ENCODE measurements at places on chromosomes 1 and 21.
A peak's percentile ranks its signal among the peaks of the same experiment; 100 is the strongest.

DNA sequence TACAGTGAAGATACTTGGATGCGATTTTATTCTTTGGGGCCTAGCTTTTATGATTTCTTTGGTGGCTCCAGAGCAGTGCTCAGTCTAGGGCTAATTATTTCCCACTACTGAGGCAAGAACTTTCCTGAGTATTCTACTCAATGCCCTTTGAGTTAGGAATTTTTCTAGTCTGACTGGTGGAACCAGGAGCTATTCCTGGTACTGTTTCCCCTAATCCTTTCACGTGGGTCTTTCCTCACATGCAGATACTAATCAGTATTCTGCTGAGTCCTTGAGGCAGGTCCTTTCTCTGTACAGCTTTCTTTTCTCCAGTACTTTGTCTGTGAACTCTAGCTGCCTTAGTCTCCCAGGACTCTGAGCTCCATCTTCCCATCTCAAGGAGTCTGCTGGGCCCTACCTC lies 76.7 kb downstream of the TRIM11 start:
- no peak for DNase-seq

GRCh38 chr1:34780528-34780927 lies 486 bp upstream of the GJB3 start:
- no peak for DNase-seq

DNA sequence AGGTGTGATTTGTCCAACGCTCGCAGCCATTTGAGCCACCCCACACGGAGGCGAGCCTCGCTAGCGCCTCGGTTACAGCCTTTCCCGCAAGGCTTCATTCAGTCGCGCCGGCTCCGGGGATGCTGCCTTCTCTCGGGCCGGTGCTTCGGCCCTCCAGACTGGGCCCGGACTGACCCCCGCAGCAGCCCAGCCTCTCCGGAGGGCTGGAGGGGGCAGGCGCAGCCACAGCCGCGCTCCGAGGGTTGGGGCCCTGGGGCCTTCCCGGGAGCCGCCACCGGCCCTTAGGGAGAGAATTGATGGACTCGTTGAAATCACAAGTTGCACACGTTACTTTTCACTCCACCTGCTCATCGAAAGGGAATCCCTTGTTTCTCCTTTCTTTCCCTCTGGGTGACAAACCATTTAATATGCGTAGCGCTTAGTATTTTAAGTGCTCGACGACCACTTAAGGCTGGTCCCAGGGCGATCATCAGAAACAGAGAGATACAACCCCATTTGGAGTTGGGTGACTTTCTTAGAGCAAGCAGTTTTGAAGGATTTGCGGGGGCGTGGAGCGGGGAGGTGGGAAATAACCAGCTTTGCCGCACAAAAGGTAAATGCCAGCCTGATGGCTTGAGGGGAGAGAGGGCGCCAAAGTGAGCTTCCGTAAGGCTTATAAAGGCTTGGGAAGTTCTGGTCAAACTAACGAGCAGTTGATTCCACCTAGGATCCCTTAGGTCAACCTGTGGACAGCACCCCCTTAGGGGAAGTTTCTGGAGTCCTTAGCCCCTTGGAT lies 24.6 kb upstream of the ENAH start:
- no peak for DNase-seq

- no peak for DNase-seq
These were observed 395.9 kb downstream of the NCAM2 start for GRCh38 chr21:21394064-21394463.

- no peak for DNase-seq
These were observed 335.6 kb upstream of the PBX1 start for GRCh38 chr1:164223378-164223777.

- DNase-seq, result peak; percentile 31
These were observed 68.9 kb downstream of the MRPL37 start for GRCh38 chr1:54268762-54269297.

GRCh38 chr1:50949286-50949982 lies 10.6 kb downstream of the FAF1 start:
- DNase-seq, result no peak

GRCh38 chr1:109975718-109976117 lies 8.8 kb upstream of the AHCYL1 start:
- DNase-seq, result no peak

DNA sequence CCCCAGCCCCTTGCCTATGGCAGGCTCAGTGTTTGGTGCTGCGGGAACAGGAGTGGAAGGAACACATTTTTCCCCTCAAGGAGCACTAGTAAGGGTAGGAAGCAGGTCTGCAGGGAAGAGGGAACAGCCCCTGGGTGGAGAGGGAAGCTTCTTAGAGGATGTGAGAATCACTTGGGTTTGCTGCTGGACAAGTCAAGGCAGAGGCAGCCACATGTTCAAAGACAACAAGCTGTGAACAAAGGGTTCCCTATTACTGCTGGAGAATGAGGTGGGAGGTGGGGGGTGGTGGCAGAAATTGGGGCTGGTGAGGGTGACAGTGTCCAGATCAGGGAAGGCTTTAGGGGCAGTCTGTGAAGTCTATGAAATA lies 24.8 kb upstream of the CITED4 start:
- no peak for DNase-seq
